ENCODE measurements at places on chromosomes 2 and 18.

DNA sequence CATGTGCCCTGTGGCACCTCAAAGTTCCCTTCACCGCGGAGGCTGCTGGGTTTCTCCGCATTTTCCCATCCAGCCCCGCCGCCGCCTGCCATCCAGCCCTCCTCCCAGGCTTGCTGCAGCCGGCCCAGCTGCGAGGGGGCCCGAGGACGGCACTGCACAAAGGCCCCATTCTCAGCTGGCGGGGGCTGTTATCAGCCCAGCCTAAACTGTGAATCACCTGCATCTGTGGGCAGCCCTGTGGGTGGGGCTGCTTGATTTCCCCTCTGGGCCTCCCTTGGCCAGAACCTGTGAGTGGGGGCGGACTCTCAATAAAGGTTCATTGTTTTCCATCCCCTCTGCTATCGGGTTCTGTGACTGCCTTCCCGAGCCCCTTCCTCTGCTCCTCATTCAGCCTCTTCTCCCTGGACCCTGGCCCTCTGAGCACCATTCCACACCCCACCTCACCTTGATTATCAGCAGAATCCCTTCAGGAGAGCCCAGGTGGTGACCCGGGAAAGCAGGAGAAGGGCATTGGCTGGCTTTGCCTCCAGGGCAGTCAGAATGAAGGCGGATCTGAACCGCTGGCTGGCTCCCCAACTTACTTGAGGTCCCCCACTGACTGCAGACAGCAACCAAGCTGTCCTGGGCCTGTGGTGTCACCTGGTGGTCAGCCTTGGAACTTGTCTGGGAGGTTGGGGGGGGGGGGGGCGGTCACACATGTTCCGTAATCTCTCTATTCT is 204.5 kb downstream of the ZFP36L2 start:
- no peak for DNase-seq

- DNase-seq: no peak
Observed at GRCh38 chr2:32932825-32933755, 13.7 kb upstream of the LTBP1 start.

- DNase-seq: no peak
Observed at GRCh38 chr2:54088719-54089118, 26.7 kb upstream of the ACYP2 start.

- no peak for DNase-seq
Observed at GRCh38 chr2:134402410-134402809, 148.5 kb downstream of the MGAT5 start.

GRCh38 chr2:195543063-195543462 is 114.0 kb upstream of the SLC39A10 start:
- DNase-seq: no peak

- no peak for DNase-seq
Observed at GRCh38 chr2:36370281-36370680, 14.7 kb downstream of the CRIM1 start.

DNA sequence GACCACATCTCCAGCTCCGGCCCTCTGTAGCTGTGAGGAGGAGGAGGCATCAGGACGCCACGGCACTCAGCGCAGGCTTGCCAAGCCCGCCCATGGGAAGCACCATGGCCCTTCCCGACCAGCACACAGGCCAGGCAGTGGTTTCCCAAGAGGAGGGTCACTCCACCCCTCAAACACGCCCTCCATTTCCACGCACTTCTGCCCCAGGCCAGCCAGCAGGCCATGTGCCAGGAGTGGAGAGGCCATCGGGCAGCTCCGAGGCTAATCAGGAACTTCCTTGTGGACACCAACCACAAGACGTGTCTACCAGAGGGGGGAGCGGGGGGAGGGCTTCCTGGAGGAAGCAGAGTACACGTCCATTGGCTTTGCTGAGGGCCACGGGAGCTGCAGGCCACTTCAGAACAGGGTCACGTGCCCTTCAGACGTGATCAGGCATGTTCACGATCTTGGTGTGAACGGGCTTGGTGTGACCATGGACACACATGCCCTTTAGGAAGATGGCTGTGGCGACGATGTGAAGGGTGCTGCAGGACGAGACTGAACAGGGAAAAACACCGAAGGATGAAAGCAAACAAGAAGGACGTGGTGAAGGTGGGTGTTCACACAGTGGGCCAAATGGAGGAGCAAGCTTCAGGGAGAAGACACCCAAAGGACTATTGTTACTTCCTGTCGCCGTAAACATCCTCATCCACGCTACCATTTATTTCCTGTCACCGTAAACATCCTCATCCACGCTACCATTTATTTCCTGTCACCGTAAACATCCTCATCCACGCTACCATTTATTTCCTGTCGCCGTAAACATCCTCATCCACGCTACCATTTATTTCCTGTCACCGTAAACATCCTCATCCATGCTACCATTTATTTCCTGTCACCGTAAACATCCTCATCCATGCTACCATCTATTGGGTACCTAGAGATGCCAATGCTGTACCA is 6.5 kb upstream of the MTERF4 start:
- no peak for DNase-seq

- DNase-seq: no peak
Observed at GRCh38 chr18:57961876-57962505, 82.0 kb upstream of the NEDD4L start.

- peak; percentile 62 for DNase-seq
Observed at GRCh38 chr18:12236934-12237832, 17.0 kb upstream of the CIDEA start.

GRCh38 chr2:42200926-42201855 is 32.0 kb downstream of the EML4 start:
- no peak for DNase-seq

- DNase-seq: no peak
Observed at GRCh38 chr2:186595219-186595618, 5.4 kb downstream of the ITGAV start.

DNA sequence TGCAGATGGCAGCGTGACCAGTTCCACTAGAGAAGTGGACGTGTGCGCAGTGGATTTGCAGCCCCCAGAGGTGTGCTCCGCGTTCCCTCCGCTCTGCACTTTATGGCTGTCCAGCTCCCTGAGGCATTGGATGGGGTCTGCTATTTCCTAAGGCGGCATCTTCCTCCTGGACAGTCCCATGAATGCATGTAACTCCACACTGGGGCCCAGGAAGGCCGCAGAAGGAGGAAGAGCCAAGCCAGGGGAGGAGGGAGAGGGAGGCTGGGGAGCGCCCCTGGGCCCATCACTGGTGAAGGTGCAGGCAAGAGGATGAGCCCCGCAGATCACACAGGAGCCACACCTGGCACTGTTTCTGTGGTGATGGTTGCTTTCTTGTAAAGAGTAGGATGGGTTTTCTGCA is 99.1 kb downstream of the PTGR3 start:
- no peak for DNase-seq

DNA sequence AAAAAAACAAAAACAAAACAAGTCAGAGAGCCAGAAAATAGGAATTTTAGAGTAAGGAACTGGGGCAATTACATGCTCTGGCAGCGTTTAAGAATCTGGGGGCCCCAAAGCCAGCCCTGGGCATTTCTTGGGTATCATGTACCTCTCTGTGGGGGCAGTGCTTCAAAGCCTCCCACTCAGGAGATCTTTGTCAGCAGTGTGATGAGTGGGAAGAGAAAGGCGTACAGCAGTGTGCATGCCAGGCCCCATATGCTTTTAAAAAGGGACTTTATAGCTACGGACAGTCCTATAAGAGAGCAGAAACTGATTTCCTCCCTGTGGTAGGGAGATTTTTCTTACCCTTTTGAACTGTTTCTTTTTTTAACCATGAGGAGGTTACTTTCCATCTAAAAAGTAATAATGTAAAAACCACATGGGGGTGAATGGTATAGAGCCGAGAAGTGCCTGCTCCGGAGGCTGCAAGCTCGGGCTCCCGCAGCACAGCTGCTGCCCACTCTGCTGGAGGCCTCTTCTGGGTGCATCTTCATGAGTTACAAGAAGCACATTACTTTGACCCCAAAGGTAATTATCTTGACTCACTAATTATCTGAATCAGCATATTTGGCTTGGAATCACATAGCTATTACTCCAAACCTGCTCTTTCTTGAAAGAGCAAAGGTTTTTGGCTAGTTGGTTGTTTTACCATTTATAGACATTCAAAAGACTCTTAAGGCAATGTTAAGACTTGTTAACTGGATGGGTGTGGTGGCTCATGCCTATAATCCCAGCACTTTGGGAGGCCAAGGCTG is 46.4 kb downstream of the PROC start:
- no peak for DNase-seq

DNA sequence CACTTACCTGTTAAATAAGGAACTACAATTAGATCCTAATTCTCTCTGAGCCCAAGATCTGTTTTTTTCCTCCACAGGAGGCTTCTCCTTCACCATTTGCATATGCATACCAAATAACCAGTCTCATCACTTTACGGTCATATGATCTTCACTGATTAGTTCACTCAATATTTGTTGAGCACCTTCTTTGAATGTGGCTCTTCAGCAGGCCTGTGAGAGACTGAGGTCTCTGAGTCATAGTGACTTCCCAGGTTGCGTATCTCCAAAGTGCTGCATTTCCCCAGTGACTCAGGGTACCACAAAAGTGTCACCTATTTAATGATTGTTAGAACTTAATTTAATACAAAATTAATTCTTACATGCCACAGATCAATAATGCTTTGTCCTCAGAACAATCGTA is 108.8 kb upstream of the TRIB2 start:
- DNase-seq: no peak

GRCh38 chr2:152594022-152594766 is 123.1 kb downstream of the PRPF40A start:
- DNase-seq: no peak

DNA sequence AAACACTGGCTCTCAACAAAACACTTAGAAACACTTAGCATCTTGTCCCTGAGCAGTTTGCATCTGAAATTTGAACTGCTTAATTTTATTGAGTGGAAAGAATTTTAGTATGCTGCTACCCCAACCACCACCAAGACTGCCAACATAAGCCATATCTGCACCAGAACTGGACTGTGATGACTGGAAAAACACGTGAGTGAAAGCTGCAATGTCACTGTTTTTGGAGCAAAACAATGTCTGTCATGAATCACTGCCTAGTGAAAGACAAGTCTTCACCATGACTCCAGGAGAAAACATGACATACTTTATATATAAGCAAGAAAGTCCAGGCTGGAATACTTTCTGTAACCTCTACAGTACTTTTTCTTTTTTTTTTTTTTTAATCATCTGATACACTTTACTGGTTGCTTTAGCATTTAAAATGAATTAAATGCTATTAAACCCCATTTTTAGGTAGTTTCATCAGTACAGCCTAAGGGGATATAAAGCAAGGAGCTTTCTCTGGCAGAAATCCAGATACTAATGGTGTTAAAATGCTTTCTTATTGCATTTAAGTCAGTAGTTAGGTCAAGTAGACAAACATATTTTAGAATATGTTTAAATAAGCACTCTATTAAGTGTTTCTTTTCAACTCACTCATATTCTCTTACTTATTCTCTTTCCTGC is 2129.4 kb upstream of the PIK3C3 start:
- no peak for DNase-seq

DNA sequence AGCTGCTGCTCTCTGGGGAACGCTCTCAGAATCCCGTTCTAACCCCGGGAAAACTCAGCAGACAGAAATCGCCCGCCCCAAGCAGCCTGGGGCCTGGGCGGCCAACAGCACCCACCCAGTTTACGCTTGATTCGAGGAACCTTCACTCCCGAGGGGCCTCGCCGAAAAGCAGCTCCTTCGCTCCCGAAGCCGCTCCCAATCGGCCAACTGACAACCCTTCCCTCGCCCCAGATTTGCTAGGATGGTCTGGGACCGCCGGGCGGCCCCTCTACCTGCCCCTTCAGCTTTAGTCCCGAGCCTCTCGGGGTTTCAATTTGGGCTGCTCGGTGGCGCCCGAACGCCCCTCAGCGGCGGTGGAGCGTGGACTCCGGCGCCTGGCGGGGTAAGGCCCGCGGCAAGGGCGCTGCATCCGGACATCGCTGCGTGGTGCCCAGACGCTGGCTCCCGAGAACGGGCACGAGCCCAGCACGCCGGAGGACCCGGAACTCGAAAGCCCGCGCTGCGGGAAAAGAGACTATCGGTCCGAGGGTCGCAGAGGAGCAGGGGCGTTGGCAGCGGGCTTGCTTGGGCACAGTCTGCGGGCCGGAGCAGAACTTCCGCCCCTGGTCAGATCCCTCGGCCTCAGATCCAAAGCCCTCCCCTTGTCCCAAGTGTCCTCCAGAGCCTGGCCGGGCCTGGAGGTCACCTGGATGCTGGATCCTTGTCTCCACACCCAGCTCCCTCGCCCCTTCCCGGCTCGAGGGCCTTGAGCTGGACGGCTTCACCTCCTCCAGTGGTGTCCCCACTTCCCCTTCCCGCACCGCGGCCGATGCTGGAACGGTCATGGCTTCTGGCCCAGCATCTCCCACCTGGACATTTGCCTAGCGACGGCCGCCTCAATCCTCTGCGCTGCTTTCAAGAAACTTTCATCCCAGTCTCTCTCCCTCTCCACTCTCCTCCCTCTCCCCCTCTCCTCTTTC is 3.0 kb upstream of the OTX1 start:
- no peak for DNase-seq

- DNase-seq: no peak
Observed at GRCh38 chr18:58251416-58251815, 207.4 kb downstream of the NEDD4L start.

DNA sequence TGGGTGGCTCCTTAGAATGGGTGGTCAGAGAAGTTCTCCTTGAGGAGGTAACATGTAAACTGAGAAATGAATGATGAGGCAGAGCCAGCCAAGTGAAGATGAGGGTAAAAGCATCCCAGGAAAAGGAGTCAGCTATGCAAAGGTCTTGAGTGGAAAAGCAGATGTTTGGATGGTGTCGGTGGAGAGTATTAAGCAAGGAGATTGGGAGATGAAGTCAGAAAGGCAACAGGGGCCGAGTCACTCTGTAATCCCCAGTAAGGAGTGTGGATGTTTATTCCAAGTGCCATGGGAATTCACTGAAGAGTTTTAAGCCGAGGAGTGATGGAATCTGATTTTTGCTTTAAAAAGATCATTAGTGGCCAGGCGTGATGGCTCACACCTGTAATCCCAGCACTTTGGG is 3.4 kb upstream of the STAMBP start:
- DNase-seq: no peak

- no peak for DNase-seq
Observed at GRCh38 chr18:8970843-8971242, 131.7 kb upstream of the NDUFV2 start.

GRCh38 chr18:9394046-9394445 is 59.5 kb downstream of the TWSG1 start:
- no peak for DNase-seq

DNA sequence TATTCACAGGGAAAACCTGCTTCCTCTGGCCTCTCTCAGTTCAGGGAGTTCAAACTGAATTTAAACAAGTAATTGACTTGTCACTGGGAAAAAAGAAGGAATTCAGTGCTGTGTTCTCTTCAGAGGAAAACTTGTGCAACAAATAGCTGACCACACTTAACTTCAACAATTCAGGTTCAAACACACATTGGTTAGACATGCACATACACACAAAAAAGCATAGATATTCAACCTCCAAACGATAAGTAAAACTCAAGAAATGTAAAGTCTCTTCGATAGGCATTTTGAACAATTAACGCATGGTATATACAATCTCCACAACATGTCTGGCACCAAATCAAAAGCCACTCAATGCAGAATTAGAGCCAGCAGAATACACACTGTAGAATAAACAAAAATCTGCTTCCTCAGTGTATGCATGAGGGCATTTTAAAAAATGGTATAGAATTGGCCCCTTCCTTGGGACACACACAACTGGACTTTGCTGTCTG is 269.0 kb downstream of the TCF4 start:
- no peak for DNase-seq

Data from HTR-8/SVneo (cell line).